Activated CD4-positive, alpha-beta T cell treated with anti-CD3 and anti-CD28 coated beads, Interleukin-2, amount 50 U/mL, for 1 hour (primary cell): ENCODE measurements at places on chromosomes 12 and 14.

GRCh38 chr14:39434401-39434800 is 2.2 kb upstream of the FBXO33 start:
- no peak for DNase-seq

- no peak for DNase-seq
Observed at GRCh38 chr12:124759841-124760503, 103.7 kb downstream of the SCARB1 start.

DNA sequence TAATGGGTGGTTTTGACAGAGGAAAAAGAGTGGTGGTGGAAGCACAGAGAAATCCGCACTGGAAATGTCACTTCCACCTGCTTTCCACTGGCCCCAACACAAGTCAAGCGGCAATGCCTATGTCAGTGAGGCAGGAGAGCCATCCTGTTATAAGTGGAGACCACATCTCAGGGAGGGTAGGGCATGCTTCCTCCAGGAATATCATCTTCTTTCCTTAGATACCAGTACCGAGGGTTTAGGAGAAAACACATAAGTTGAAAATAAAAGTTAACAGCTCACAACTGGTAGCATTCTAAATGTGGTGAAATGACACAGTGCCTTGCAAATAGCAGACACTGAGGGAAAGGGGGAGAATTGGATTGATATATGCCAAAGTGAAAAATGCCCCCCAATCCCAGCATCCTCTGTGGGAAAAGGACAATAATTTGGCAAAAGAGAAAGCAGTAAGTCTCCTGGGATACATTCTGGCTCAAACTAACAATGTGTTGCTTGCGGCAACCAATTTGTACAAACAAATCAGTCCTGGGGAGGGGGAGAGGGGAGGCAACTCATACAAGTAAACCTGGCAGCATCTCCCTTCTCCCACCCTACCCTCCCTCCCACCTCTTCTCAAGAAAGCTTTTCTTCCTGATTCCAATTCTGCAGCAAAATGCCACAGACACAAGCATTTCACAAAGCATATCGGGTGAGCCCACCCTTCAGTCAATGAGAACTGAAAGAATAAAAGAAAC is 57.1 kb downstream of the STON2 start:
- no peak for DNase-seq

DNA sequence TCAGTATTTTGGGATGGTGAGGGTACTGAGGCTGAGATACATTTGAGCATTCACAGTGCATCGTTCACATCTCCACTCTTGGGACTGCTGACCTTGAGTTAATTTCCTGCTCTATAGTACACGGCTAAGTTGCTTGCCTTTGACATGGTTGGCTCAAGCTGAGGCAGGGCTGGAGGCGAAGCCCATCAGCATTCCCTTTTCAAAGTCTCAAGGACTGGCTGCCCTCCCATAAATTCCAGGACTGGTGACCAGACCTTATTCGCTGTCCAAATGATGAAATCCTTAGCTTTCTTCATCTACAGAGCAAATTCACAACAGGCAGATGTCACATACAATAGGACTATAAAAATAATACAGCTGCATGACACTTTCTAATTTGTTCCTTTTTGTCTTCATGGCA is 85.9 kb downstream of the SSPN start:
- no peak for DNase-seq

DNA sequence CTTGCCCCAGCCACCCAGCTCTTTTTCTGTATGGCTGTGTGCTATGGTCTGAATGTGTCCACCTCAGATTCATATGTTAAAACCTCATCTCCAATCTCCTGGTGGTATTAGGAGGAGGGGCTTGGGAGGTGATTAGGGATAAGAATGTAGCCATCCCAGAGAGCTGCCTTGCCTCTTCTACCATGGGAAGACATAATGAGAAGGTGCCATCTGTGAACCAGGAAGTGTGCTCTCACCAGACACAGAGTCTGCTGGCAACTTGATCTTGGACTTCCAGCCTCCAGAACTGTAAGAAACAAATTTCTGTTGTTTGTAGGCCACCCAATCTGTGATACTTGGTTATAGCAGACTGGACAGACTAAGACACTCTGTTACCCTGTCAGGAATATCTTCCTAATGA is 22.8 kb upstream of the JPH4 start:
- DNase-seq = no peak

- DNase-seq = no peak
Observed at GRCh38 chr12:31205054-31205453, 120.9 kb downstream of the SINHCAF start.

GRCh38 chr14:71194251-71194650 is 287.0 kb downstream of the PCNX1 start:
- no peak for DNase-seq

GRCh38 chr12:28937196-28937595 is 211.9 kb upstream of the FAR2 start:
- no peak for DNase-seq

DNA sequence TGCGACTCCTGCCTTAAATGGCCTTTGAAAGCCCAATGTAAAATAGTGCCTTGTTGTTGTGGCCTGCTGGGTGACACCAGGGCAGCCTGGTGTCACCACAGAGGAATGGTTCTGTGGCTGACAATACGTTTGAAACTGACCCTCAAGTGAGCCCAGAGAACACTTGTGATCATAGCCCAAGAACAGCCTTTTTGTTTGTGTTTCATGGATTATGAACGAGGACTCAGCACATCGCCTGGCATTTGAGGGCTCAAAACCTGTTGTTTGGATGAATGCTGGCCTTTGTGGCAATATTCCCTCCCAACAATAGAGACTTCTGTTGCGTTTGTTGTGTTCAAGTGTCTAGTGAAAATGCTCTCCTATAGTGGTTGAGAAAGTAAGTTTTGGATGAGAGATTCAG is 48.5 kb downstream of the TSPAN9 start:
- no peak for DNase-seq

DNA sequence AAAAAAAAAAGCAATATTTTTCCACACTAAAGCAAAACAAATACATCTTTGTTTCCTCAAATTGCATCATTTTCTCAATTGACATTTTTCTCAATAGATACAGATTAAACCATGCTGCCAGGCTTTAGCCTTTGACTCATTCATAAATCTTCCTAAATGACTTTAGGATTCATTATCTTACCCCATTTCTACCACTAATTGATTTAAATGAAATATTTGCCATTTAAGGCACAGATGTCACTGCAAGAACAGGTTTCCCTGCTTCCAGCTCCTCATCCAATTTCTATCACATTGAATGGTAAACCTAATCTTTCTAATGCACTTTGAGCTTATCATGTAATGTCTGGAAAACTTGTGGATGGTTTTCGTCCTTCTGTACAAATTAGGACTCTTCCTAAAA is 298.7 kb downstream of the RPL10L start:
- DNase-seq = no peak

DNA sequence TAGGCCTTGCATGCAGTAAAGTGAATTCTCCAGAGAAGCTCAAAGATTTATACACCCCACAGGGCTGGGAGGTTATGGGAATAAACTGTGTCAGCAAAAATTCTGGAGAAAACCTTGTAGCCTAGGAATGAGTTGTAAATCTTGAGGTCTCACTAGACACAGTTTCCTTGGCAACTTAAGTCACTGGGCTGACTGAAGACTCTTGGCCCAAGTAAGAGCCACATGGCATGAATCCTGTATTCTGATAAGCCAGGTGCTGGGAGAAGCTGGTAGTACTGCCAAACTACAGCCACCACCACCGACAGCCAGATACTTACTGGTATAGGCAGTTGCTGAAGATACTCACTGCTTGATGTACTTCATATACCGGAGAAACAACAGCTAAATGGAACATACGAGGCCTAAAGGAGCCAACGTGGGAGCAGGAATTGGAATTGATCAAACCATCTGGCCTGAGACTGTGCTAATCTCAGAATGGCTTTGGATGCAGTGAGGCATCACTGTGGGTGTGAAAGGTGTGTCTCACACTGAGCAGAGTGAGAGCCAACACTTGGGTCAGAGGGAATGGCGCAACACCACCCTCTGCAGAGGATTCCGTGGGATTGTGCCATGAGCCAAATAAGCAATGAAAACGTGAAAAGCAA is 102.8 kb upstream of the TMCC3 start:
- no peak for DNase-seq

GRCh38 chr12:64656429-64656828 is 46.1 kb downstream of the RASSF3 start:
- DNase-seq = no peak

GRCh38 chr12:103503546-103504480 is 8.0 kb upstream of the C12orf42 start:
- DNase-seq = peak; percentile 62

DNA sequence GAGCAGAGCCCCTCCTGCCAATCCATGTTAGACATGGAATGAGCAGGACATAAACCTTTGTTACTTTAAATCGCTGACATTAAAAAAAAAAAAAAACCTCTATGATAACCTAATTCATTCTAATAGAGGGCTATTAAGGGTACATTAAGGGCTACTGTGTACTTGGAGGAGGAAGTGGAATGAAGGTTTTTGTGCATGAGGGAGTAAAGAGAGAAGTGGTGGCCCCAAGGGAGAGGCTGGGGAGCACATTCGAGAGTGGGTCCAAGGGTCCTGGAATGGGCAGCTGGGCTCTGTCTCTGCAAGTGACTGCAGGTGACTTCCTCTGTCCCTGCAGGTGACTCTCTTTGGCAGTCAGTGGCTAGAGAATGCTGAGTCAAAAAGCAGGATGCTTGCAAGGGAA is 32.1 kb upstream of the PTGDR start:
- DNase-seq = no peak

DNA sequence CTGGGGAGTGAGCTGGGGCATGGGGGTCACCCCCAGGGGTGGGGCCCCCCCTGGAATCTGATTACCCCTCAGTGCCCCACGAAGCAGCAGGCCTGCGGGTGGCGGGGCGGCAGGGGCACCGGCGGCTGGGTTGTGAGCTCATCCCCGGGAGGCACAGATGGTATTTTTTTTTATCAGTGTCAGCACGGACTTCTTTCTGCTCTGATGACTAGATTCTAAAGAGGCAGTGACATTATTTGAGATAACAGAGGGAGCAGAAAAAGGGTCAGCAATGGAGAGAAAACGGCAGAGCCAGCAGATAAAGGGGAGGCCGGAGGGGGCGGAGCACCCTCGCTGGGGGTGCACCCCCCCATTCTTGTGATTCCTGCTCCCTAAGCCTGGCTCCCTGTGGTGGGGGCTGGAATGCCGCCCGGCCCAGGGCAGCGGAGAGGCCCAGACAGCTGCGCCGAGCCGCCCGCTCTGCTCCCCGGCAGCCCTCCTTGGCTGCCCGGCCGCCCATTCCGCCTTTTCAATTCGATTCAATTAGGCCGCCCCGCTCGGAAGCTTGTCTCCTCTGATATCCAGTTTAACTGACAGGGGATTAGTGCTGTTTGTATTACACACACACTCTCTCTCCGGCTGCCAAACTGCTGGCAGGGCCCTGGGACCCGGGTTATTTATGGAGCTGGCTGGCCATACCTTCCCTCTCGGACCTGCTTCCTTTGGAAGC is 32.9 kb downstream of the MVK start:
- DNase-seq = no peak

GRCh38 chr12:3292677-3293412 is 198.2 kb upstream of the PRMT8 start:
- DNase-seq = no peak

GRCh38 chr14:56379956-56380355 is 199.6 kb upstream of the TMEM260 start:
- no peak for DNase-seq

- DNase-seq = no peak
Observed at GRCh38 chr12:23640754-23641153, 308.7 kb downstream of the SOX5 start.

GRCh38 chr12:29072631-29073030 is 76.4 kb upstream of the FAR2 start:
- no peak for DNase-seq

DNA sequence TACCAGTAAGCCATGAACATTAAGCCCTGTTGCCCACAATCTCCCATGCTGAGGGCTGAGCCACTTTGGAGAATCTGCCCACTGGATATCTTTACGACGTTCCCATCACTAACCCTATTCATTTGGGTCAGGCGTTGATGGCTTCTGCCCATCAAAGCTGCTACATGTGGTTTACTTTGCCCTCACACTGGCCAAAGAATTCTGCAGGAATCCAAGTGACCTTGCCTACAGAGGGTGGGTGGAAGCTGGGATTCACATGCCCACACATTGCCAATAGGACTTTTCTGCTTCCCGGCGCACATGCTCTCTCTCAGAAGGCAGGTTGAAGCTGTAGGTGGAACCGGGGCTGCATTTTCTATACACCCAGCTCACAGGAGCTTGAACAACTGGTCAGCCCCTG is 28.3 kb downstream of the OAS2 start:
- DNase-seq = no peak

- DNase-seq = no peak
Observed at GRCh38 chr14:89912667-89913211, 41.8 kb downstream of the EFCAB11 start.

- DNase-seq = no peak
Observed at GRCh38 chr12:52789637-52790426, 6.1 kb downstream of the KRT3 start.

DNA sequence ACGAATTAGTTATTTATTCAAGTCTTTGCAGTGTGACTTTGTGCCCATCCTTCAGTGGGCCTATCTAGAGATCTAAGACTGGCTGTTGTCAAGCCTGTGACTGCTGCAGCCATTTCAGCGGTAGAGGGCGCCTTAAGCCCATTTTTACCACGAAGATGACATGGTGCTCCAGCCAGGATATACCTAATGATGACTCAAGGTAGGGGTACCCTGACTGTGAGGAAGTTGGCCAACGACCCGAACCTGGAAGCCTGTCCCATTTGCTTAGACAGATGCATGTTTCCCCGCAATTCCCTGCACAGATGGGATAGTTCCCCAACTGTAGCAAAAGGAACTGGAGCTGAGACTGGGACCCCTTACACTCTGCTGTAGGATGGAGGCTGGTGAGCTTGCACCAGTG is 41.3 kb downstream of the RAB3IP start:
- DNase-seq = no peak

- no peak for DNase-seq
Observed at GRCh38 chr14:105330491-105330895, 15.9 kb downstream of the PACS2 start.

- DNase-seq = no peak
Observed at GRCh38 chr14:93970965-93971634, 5.3 kb downstream of the ASB2 start.

DNA sequence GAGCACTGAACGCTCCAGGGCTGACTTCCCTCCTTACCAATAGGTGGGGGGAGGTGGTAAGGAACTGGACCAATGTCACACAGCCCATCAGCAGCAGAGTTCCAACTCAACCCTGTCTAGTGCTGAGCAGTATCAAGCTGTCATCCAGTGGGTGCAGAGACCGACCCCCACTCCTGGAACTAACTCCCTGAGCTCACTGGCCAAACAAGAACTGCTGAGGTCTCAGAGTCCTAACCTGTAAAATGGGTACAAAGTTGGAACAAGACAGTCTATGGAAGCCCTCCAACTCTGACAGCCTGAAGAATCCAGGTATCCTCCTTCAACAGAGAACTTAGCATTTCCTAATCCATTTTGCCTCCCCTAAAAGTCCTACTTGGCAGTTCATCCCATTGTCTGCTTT is 91.1 kb upstream of the CLMN start:
- no peak for DNase-seq

DNA sequence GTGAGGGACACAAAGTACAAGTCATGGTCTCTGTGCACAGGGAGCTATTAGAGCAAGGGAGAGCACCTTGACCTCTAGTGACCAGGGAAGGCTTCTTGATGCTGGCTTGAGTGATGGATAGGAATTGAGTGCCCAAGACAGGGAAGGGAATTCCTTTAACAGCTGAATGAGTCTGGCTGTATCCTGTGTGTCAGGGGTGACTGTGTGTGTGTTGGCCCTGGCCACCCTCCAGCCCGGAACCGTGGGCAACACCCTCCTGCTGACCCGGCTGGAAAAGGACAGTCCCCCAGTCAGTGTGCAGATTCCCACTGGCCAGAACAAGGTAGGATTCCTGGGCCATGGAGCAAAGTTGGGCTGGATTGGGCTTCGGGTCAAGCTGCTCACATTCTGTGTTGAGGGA is 5.5 kb upstream of the PFDN5 start:
- DNase-seq = no peak
